ENCODE measurements at places on chromosomes 1 and 21.

GRCh38 chr1:241631674-241632073, 8.5 kb downstream of the CHML start:
- no peak for DNase-seq

GRCh38 chr1:46492269-46492853, 2.7 kb downstream of the DMBX1 start:
- DNase-seq: no peak

GRCh38 chr1:248404024-248404423, 1.2 kb downstream of the OR2T1 start:
- no peak for DNase-seq

GRCh38 chr1:85578321-85579295, 2.0 kb upstream of the CCN1 start:
- DNase-seq: no peak

DNA sequence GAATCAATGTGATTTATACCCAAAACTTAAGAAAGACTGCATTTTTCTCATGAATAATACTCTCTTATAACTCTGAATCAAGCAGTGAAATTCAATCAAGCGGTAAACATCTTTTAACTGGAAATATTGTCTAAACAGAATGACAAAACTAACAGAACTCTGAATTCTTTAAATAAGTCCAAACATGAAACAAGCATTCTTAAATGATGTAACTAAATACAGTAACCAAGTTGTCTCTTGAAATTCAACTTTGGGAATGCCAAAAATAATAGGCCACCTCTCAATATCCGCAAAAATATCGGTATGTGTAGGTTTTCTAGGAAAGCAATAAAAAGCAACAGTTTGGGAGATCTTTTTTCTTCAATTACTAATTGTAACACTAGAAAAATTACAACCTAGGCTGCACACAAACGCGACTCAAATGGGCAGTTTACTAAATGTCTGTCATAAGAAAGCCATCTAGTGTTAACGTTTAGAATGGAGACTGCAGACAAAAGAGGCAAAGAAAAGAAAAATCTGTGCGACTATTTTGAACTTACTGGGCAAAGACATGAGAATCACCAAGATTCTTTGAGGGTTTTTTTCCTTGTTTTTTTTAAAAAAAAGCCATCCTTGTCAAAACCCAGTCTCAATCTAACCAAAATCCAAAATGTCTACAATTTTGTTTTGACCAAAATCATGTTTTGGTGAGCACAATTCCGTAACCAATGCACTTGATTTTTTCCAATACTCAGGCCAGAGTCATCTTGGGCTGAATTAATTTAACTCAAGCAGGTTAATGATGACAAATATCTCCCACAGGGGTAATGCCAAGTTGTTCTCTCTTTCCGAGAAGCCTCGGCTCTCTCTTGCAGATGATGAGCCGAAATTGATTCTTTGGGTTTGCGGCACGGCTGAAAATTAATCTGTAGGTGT, 1.3 kb downstream of the SIPA1L2 start:
- no peak for DNase-seq

GRCh38 chr1:248696261-248696660, 6.3 kb downstream of the OR14I1 start:
- no peak for DNase-seq

DNA sequence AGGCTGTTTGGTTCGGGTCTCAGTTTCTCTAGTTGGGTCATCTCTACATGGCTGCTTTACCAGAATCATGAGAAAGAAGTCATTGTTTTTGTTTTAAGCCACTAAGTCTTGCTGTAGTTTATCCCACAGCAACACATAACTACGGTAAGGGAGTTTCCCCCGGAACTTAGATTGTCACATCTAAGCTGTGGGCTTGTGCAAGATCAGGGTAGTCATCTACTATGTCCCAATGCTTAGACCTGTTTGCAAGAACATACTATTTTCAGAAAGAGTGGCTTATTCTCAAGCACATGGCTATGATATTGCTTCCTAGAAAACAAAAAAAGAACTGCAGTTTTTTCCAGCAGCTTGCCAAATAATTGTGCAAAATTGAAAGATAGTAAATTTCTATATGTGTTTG, 18.0 kb upstream of the OLIG2 start:
- no peak for DNase-seq

DNA sequence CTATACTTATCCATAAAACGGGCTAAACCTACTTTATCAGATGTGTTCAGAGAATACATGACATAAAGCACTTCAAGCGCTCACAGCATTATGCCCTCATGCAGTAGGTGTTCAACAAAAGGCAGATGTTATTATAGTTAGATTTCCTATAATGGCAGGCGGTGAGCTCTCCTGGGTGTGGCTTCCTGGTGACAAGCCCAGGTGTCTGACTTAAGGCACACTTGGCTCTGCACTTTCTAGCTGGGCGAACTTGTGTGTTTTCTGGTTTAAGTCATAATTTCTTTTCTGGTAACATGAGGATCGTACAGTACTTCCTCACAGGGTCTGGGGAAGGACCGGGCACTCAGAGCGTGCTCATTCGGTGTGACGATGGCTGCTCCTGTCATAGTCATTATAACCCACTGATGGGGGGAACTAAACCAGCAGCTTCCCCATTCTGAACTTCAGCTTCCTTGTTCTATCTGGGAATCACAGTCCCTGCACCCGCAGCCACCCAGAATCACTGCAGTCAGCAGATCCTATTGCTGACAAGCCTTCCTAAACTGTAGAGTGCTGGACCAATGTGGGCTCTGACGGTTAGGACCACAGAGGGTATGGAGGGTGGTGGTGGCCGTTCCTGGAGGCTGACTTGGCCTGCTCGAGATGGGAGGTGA, 52.8 kb downstream of the IGSF21 start:
- DNase-seq: no peak

DNA sequence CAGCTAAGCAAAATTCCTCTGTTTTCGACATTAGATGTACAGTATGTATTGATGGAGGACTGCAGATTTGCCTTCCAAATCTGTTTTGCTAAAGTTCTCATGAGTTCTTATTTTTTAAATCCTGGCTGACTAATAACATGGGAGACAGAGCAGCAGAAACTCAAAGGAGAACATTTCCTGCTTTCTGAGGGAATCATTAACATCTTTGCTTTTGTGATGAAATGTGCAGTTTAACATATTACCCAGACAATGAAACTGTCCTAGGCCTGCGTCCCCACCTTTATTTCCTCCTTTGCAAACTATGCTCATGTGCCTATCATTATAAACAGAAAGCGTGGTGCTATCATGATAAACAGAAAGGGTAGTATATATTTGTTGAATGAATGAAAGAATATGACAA, 149.9 kb downstream of the ZP4 start:
- DNase-seq: no peak

GRCh38 chr21:39519835-39520234, 68.1 kb downstream of the SH3BGR start:
- no peak for DNase-seq

- no peak for DNase-seq
Measured at GRCh38 chr1:227372726-227373130, 54.4 kb upstream of the CDC42BPA start.

GRCh38 chr1:157739229-157739901, 37.6 kb downstream of the FCRL2 start:
- DNase-seq: no peak
